ENCODE measurements at places on chromosomes 6 and 20.

GRCh38 chr20:32621891-32622584, 36.9 kb upstream of the NOL4L start:
- DNase-seq, result no peak

DNA sequence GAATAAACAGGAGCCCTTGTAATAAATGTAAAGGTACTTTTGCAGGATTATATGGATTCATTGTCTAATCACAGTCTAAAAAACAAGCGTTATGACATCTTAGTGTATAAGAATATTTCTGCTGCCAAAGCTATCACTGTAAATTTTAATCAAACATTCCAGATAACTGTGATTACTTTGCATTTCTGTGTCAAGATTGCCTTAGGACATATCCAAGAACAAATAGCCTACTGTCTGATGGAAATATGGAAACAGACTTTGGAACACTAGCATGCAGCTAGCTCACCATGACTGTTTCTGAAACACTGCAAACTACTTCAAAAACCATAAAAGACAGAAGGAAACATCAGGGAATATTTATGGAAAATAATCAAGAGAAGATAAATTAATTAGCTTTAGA, 248.7 kb upstream of the ASCC3 start:
- no peak for DNase-seq

DNA sequence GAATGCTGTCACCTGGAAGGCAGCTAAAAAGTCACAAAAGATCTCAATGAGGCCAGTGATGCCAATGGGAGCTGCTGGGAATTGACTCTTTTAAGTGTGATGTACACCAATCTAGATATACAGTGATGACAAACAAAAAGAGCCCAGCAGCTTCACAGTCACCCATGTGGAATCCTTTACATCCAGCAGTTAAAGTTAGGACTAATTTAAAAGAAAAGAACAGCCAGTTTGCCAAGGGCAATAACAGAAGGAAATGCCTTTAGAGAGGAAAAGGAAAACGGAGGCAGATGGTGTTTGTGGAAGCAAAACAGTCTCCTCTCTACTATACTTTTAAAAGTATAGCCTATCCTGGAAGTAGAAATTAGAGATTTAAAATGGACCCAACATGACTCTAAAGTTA, 873.5 kb downstream of the EPHA7 start:
- DNase-seq, result no peak

DNA sequence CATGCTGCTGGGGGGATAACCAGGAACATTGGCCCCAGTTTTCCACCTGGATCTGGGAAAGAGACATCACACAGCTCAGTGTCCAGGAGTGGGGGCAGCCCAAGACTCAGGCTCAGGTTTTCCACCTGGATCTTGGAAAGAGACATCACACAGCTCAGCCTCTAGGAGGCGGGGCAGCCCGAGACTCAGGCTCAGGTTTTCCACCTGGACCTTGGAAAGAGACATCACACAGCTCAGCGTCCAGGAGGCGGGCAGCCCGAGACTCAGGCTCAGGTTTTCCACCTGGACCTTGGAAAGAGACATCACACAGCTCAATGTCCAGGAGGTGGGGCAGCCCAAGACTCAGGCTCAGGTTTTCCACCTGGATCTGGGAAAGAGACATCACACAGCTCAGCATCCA, 361.6 kb downstream of the THBS2 start:
- DNase-seq, result no peak

GRCh38 chr20:62289131-62289530, 13.7 kb upstream of the ADRM1 start:
- no peak for DNase-seq

- no peak for DNase-seq
Observed at GRCh38 chr20:23406880-23407279, 14.4 kb downstream of the NAPB start.

GRCh38 chr6:35049156-35049735, 91.9 kb downstream of the TCP11 start:
- no peak for DNase-seq

GRCh38 chr6:28206527-28206926, 18.5 kb upstream of the ZSCAN9 start:
- DNase-seq, result no peak

DNA sequence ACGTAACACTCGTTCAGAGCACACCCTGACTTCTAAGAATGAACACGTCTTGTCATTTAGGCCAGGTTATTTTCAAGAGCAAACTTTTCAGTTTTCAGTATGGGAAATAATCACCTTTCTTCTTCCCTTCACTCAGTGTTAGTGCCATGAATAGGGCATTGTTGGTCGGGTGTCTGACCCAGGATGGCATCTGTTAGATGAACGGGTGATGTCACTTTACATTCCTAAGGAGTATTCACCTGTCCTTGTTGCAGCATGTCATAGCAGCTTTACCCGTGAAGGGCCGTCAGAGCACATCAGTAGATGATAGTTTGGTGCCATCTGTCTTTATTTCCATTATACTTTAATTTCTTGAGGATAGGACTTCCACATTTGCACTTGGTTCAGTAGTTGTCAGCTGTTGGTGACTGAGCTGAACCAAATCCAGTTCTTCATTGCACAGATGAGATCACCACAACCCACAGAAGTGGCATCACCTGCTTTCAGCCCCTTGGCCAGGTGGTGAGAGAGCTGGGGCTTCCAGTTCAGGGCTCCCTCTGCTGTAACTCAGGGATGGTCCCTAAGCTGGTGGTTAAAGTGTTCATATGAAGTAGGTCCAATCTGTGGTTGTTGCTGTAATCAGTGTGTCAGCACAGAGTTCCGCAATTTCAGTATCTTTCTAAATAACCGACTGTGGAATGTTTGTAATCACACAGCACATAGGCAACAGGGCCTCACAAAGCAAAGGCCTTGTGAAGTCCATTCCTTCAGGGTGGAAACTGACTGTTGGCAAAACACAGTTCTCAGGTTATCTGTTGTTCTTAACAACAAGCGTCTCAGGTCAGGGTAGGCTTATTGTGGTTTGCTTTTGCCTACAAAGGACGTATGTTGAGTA, 68.2 kb downstream of the FAM120B start:
- no peak for DNase-seq

GRCh38 chr20:24863356-24863755, 85.7 kb upstream of the CST7 start:
- DNase-seq, result no peak

DNA sequence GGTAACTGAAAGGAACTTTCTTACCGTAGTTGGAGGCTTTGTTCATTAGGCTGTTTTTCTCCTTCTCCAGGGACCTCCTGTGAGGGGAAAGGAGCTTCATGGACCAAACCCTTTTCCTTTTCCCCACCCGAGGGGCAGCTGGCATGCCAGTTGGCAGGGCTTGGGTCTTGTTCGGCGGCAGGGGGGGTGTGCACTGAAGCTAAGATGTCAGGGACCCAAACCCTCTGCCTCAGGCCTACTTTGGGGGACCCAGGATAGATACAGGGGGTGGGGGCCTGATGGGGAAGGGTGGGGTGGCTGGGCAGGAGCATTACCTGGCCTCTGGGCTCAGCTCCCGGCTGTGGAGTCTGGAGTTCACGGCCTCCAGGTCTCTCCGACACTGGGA, 14.9 kb downstream of the CCDC167 start:
- no peak for DNase-seq

- DNase-seq, result peak; percentile 45
Observed at GRCh38 chr6:157760589-157761330, 62.3 kb upstream of the SNX9 start.

DNA sequence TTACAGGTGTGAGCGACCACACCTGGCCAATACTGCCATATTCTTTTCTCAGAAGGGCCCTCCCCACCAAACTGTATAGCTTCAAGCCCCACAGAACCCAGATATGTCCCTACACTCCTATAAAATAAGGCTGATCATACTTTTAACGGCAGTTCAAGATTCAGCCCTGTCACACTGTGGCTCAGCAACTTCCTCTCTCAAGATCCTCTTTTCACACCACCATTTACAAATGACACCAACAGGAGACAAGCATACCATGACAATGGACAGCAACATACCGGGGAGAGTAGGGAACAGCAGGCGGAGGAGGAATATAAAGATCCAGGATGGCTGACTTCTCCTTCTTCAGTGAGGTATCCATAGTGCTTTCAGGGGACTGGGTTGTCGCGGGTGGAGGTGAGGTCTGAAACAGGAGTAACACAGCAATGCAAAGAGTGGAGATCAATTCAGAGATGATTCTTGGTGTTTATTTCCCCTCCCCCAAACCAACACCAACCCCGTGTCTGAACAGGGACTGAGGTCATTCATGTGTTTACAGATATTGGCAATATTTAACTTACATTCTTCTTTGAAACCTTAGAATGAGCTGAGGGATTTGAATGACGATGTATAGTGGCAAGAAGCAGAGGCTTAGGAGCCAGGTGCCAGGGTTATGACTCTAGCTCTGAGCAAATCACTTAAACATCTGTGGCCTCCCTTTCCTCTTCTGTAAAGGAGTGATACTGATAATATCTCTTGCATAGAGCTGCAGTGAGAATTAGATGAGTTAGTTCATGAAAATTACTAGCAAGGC, 57.6 kb upstream of the IPCEF1 start:
- no peak for DNase-seq

Measured in activated naive CD4-positive, alpha-beta T cell treated with anti-CD3 and anti-CD28 coated beads, Interleukin-2, amount 50 U/mL, for 16 hours (primary cell).